ENCODE measurements at places on chromosomes 2 and 18.

DNA sequence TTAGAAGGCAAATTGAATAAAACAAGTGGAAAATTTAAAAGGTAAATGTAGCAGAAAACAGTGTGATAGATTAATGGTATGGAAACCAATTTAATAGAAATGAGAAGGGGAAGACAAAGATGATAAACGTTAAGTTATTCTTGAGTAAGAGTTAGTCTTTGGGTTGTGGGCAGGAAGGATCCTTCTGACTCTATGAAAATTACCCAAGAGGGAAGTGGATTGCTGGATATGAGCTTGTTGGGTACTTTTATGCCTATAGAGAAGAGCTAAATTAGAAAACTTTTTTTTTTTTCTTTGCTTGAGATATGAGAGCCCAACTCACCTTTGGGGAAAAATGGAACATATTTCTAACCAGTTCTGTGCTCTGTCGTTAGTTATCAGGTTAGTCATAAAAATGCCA is 144.0 kb downstream of the LDLRAD4 start:
- no peak for DNase-seq

DNA sequence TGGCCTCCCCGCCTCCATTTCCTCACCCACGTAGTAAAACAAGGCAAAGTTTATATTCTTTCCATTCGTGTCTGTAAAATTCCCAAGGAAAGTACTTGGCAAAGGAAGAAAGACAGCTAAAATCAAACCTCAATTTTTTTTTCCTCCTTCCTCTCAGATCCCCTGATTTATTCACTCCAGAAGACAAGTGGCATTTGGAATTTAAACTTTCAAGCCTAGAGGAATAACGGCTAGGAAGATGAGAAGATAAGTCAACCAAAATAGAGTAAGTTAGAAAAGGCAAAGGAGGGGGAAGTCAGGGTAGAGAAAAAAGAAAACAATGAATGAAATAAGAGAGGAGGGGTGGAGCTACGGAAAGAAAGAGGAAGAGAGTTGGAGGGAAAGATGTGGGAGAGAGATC is 198.9 kb upstream of the PIK3C3 start:
- no peak for DNase-seq

GRCh38 chr2:239640676-239641578 is 240.1 kb upstream of the HDAC4 start:
- DNase-seq, result no peak

- peak; percentile 43 for DNase-seq
Observed at GRCh38 chr18:4106407-4107033, 348.6 kb downstream of the DLGAP1 start.

- DNase-seq, result no peak
Observed at GRCh38 chr2:10471955-10472354, 23.8 kb upstream of the ODC1 start.

GRCh38 chr2:59733970-59734369 is 819.5 kb downstream of the BCL11A start:
- DNase-seq, result no peak

- DNase-seq, result no peak
Observed at GRCh38 chr2:241637795-241638660, 535 bp downstream of the ATG4B start.

GRCh38 chr18:22391407-22392345 is 26.0 kb downstream of the CTAGE1 start:
- DNase-seq, result no peak

- DNase-seq, result no peak
Observed at GRCh38 chr2:68516051-68516955, 48.9 kb downstream of the APLF start.

GRCh38 chr2:28134262-28134812 is 243.8 kb downstream of the BABAM2 start:
- no peak for DNase-seq

- no peak for DNase-seq
Observed at GRCh38 chr2:197500503-197501131, 438 bp downstream of the HSPE1 start.

DNA sequence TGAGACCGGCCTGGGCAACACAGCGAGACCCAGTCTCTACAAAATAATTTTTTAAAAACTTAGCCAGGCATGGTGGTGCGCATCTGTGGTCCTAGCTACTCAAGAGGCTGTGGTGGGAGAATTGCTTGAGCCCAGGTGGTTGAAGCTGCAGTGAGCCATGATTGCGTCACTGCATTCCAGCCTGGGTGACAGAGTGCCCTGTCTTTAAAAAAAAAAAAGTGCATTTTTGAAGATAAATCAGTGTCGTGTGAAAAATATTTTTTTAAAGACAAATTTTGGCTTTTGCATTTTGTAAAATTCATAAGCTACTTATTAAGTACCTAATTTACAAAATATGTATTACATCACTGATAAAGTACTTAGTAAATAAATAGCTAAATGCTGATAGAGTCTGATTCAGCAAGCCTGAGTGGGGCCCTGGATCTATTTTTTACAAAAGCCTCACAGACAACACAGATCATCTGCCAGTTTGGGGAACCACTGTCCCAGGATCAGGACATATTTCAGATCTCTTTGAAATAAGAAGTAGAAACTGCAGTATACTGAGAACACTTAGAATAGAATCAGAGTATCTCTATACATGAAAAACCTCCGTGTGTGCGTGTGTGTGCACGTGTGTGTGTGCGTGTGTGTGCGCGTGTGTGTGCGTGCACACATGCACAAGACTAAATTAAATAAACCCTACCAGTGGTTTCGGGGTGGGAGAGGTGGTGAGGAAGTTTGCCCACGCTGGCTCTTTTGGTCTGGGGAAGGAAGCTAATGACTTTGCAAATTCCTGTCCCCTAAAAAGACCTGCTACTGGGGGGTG is 61.6 kb downstream of the AAK1 start:
- no peak for DNase-seq

GRCh38 chr2:217973008-217973787 is 29.6 kb downstream of the TNS1 start:
- no peak for DNase-seq

GRCh38 chr18:74370115-74370514 is 54.5 kb downstream of the C18orf63 start:
- no peak for DNase-seq

- DNase-seq, result no peak
Observed at GRCh38 chr2:188204824-188205223, 86.8 kb upstream of the GULP1 start.

Measured in stimulated activated CD8-positive, alpha-beta memory T cell treated with anti-CD3 and anti-CD28 coated beads, Interleukin-15, amount 100 ng/mL, for 24 hours (primary cell).